Regular cardiac myocyte (primary cell): ENCODE measurements at places on chromosomes 4 and X. TPM values are rescaled to one million over a fixed set of nuclear protein-coding genes. Genes with fewer than 3 reads are reported as not detected.

The CXorf58 gene
- total RNA-seq: not detected in 2 replicates

The ADAM29 gene
- total RNA-seq: not detected in 2 replicates

The SPANXN3 gene
- not detected in 2 replicates for total RNA-seq

The SORCS2 gene
- 0.19 and 0.28 TPM in 2 replicates for total RNA-seq

The UGT8 gene
- under 0.01 and 0.19 TPM in 2 replicates for total RNA-seq
